Stimulated activated CD4-positive, alpha-beta T cell treated with anti-CD3 and anti-CD28 coated beads, Interleukin-1b, Interleukin-23, amount 100 ng/mL, for 1 hour (primary cell): ENCODE measurements at places on chromosomes 2 and 18.

GRCh38 chr2:132645722-132646539 is 24.1 kb downstream of the LYPD1 start:
- no peak for DNase-seq

DNA sequence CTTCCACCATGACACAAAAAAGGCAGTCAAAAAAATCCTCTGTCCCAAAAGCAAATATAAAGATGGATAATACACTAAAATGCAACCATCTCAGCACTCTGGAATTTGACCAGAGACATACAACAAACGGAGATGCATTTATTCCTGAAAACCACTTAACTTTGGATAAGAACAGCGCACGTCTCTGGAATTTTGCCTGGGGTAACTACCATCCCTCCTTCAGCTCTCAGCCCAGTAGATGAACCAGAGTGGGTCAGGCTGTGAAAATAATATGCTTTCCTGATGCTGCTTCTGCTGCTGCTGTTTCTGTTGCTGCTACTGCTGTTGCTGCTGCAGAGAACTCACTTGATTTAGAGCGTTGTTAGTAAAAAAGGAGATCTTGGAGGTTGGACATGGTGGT is 133.8 kb upstream of the ACVR2A start:
- DNase-seq = no peak

DNA sequence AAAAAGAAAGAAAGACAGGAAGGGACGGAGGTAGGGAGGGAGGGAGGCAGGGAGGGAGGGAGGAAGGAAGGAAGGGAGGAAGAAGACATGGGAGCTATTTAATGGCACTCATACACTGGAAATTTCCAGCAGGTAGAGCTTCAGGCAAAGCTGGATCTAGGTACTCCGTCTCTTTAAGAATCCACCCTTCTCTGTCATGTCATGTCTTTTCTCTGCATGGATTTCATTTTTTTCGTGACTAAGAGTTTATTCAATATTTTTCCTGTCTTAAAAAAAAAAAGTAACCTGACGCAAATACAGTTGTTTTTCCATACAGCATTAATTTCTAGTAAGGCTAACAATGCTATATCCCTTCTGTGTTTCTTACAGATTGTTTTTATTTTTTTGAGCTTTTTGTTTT is 56.3 kb upstream of the MCFD2 start:
- DNase-seq = no peak

GRCh38 chr2:224946895-224947294 is 95.4 kb downstream of the DOCK10 start:
- DNase-seq = no peak

DNA sequence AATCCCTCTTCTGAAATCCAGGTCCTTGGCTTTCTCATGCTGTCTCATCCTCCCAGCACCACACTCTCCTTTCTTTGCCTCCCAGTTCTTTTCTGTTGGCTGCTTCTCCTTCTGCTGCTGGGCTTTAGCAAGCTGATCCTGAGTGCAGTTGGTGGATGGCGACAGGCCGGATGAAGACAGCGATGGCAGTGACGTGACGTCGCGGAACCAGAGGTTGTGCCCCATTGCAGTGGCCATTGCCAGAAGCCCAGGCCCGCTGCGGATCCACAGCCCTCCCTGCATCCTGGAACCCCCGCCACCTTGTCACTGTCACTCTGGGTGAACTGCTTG is 75.2 kb downstream of the EIPR1 start:
- no peak for DNase-seq

GRCh38 chr2:233414777-233415570 is 60.7 kb downstream of the DGKD start:
- DNase-seq = no peak

- DNase-seq = no peak
Observed at GRCh38 chr2:120473522-120474271, 127.8 kb downstream of the INHBB start.

DNA sequence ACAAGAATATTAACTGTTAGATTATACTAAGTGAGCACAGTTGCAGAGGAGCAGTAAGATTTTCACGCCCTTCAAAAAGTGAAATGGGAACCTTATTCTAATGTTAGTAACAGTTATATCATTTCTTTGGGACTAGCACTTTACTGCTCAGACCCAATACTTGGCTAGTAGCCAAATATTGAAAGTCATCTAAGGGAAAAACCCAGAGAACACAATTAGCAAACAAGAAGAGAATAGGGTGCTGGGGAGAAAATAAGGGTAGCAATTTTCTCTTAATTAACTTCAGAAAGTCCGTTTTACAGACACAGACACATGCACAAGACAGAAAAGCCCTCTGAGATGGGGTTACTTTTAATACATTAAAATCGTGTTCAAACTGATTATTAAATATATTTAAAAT is 71.8 kb downstream of the ID2 start:
- DNase-seq = no peak

DNA sequence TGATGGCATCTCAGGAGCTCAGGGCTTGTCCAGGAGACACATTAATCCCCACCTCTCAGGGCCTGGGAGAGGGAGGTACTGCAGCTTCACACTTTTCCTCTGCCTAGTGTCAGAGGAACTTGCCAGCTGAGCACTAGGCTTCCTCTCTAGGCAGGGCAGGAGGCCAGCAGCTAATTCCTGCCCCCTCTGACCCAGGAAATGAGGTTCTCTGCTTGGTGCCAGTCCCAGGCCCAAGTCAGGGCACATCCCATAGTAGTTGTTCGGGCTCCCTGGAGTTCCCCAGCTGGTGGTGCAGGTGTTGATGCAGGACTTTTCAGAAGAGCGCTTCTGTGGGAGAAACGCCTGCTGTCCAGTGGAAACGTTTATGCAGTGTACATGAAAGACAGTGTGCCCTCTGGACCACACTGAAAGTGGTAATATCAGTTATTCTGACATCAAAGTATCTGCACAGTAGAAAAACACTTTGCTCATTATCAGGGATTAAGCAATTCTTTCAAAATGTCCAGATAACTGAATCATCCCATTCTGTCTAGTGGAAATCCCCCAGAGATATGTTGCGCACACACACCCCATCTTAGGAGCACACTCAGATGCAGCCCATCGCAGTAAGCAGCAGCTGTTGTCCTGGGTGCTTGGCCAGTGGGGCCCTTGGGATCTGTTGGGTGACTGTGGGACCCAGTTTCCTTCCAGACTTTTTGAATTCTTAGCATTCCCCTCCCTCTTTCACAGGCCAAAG is 17.8 kb upstream of the SCLY start:
- DNase-seq = no peak

GRCh38 chr2:242044313-242044590 is 174.7 kb downstream of the RTP5 start:
- no peak for DNase-seq

- no peak for DNase-seq
Observed at GRCh38 chr2:193428336-193428818, 1233.6 kb upstream of the TMEFF2 start.

- DNase-seq = no peak
Observed at GRCh38 chr2:160331258-160332025, 131.4 kb upstream of the ITGB6 start.

GRCh38 chr2:43218702-43219382 is 7.6 kb downstream of the ZFP36L2 start:
- no peak for DNase-seq

- no peak for DNase-seq
Observed at GRCh38 chr2:173669271-173669853, 295.8 kb downstream of the SP3 start.

- no peak for DNase-seq
Observed at GRCh38 chr2:224086226-224086914, 47.3 kb upstream of the SERPINE2 start.

GRCh38 chr2:183089192-183089851 is 10.8 kb downstream of the DUSP19 start:
- no peak for DNase-seq

DNA sequence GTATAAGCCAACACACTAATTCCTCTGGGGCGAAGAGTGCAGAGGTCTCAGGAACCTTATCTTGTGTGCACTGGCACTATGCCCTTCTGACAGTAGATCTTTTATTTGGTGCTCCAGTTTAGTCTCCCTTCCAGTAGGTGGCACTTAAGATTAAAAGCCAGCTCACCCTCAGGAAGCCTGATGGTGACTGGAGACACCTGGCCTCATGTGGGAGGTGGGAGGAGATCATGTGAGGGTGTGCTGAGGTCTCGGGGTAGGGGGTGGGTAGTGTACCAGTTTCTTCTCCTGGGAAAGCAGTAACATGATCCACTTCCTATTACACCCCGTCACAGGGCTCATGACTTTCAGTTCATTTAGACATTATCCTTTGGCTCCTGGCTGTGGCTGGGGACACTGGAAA is 654.9 kb downstream of the ADCYAP1 start:
- no peak for DNase-seq

DNA sequence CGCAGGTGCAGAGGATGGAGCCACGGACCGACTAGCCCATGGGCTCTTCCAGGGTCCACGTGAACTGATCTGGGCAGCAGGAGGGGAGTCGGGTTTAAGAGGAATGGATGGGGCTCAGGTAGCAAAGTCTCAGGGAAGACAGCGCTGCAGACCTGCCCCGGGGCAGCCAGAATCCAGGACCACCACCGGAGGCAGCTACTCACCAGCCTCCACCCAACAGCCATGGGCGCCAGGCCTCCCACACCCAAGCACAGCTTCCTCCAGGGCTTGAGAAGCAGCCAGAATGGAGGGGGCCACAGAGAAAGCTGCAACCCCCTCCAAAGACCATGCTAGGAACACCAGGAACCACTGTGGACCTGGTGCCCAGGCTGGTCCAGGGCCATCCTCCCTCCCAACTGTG is 164.3 kb downstream of the TWIST2 start:
- DNase-seq = no peak

DNA sequence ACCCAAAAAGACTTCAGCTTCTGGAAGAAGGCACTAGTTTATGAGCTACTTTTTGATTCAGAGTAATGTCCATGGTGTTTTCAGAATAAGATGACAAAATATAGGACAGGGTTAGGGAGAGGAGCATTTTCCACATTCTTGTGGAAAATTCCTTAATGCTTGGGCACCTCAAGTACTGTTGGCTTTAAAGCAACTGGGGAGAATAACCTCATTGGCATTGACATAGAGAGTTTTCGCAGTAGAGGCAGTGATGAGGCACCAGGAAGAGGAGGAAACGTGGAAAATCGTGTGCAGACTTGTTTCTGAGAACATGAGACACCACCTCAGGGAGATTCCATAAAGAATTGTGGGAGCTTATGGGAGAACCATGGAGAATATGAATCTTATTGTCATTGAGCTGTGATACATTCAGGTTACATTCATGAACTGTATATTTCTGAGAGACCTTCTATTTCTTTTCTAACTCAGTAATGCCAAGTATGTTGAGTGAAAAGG is 929.0 kb upstream of the NRXN1 start:
- DNase-seq = no peak

GRCh38 chr2:3476321-3476984 is 42.9 kb downstream of the ADI1 start:
- no peak for DNase-seq

GRCh38 chr2:53755121-53755520 is 12.5 kb upstream of the CHAC2 start:
- no peak for DNase-seq

DNA sequence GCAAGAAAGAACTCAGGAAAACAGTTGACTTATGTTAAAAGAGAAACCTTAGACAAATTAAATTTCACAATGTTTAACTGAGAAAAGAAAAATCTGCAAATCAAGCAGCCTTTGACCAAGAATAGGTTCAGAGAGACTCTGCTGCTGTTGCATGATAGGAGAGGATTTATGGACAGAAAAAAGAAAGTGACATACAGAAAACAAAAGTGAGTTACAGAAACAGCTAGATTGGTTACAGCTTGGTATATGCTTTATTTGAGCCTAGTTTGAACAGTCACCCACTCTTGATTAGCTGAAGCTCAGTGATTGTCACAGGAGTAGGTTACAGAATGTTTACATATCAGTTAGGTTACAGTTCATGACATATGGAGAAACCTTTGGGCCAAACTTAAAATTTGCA is 258.2 kb upstream of the SPOPL start:
- DNase-seq = no peak

DNA sequence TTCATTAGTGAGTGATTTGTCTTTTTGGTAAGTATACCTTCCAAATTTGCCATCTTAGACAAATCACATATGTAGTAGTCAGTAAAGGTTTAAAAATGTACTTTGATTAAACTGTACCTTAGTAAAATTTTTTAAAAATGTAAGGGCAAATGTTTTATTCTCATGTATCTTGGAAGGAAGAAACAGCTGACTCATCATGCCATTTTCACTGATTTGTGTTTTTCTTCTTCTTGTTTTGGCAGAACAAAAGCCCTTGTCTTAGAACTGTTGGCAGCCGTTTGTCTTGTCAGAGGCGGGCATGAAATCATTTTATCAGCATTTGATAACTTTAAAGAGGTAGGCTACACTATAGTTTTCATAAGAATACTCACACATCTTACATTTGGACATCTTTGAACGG is 136.5 kb downstream of the PRPF40A start:
- DNase-seq = no peak

GRCh38 chr2:160033732-160034392 is 28.6 kb downstream of the PLA2R1 start:
- DNase-seq = no peak

DNA sequence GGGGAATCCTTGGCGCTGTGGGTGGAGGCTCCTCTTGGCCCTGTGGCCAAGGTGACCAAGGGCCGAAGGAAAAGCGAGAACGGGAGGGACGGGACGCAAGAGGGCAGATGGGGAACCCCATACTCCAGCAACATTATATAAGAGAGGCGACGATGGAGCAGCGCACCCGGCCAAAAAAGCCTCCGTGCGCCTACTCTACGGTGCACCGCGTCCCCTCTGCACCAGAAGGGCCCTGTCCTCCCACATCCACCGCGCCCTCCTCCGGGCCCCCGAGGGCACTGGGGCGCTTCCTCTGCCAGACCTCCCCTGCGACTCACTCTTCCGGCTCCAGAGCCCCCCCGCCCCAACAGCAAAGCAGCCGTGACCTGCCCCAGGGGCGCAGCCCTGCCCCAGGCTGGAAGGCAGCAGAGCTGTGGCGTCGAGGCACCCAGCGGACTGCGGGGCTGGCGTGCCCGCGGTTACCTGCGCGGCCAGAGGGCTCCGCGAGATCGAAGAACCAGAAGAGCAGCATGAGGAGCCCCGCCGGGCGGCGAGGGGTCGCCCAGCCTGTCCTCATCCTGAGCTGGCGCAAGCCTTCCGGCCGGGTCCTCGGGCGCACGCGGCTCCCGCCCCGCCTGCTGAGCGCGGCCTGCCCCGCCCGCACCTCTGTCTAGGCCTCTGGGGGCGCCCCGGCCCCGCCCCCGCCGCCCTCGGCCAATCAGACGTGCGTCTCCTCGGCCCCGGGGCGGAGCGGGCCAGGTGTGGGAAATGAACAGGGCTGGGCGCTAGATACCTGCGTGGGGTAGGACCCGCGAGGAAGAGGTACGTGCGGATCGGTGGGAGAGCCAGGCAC is 106.3 kb upstream of the CD302 start:
- DNase-seq = peak; percentile 67

- no peak for DNase-seq
Observed at GRCh38 chr2:233445152-233445830, 91.0 kb downstream of the DGKD start.

DNA sequence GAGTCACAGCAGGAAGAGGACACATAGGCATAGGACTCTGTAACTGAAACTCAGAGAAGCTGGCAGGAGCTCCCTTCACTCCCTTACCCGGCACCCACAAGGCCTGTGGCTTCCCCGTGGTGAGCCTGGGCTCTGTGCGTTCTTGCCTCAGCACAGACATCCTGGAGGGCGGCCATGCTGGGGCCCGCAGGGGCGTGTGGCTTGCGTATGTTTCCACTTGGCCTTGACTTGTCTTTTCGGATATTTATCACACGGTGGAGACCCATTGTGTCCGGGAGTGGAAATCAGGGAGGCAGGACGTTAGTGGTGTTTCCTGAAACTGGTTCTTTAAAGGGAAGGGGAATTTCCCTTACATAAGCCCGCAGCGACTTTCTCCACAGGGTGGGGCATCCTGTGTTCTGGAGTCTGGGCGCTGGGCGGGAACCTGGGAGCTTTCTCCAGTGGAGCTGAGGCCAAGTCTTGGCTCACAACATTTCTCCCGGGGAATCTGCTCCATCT is 49.9 kb upstream of the EML6 start:
- no peak for DNase-seq
